ENCODE measurements at places on chromosomes 2 and 18. TPM values are rescaled to one million over a fixed set of nuclear protein-coding genes. Genes with fewer than 3 reads are reported as not detected.

TMEM200C gene
- 0.12 TPM for total RNA-seq

CD28 gene
- total RNA-seq: not detected

CHRNG gene
- not detected for total RNA-seq

FAP gene
- 269 TPM for total RNA-seq

REG3A gene
- not detected for total RNA-seq

MAPRE3 gene
- total RNA-seq: 6.6 TPM

VSNL1 gene
- 0.77 TPM for total RNA-seq

Data from uterine smooth muscle cell (primary cell).